ENCODE measurements at places on chromosomes 5 and 9. TPM values are rescaled to one million over a fixed set of nuclear protein-coding genes. Genes with fewer than 3 reads are reported as not detected.

DNA sequence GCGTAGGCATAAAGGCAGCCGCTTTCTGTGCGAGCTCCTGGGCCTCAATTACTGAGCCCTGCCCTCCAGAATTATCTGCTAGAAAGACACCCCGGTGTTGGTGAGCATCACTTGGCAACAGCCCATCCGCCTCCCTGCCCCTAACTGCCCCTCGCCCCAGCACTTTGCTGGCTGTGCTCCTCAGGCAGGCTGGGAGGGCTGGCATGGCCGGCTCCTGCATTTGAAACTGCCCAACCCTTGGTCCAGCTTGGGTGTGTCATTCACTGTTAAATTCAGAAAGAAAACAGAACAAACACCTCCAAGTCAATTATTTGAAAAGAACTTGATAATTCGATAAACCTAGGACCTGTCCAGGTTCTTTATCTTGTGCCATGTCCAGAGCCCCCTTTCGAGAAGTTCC is 334.2 kb downstream of the IRX2 start:
- H3K4me3 ChIP-seq = no peak overlapping the region
- DNase-seq = no peak
- H3K36me3 ChIP-seq = no peaks in the 10 kb centered on the region
- no peaks in the 10 kb centered on the region for H3K27me3 ChIP-seq
- no peaks in the 10 kb centered on the region for H3K4me1 ChIP-seq

The PAPPA gene
- total RNA-seq = 0.29 TPM

DNA sequence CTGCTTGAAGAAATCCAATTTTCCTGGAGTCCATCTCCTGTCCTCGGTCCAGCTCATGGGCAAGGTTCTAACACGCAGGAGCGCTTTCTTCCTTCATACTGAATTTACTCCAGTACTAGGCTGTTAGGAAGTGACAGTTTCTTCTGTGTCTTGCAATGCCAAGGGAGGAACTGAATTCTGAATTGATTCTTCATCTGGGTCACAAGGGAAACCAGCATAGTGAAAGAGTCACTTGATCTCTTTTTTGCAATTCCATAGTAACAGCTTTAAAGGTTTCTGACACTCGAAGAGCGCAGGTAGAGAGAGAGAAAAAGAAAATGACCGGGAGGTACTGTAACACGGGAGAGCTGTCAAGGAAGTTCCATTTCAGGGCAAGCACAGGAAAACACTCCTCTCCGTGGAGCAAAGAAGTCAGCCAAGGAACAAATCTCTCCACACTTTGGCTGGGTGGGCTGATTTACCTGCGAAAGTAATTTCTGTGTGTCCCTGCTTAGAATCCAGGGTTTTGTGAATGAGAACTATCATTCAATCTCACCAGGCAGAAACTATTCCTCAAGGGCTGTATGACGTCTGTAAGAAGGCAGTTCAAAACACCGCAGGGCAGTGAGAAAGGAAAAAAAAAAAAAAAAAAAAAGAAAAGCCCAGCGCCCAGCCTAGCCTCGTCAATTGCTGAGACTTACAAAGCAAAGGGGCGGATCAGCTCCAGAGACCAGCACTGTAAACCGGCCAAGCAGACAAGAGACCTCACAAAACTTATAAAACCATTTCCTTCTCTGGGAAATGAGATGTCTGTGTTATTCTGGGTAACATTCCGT is 617.8 kb downstream of the PDE4D start:
- H3K4me3 ChIP-seq = peak overlapping the region; percentile 35
- H3K27ac ChIP-seq = peak overlapping the region; percentile 66
- H3K36me3 ChIP-seq = no peaks in the 10 kb centered on the region
- peak; percentile 28 for DNase-seq
- H3K4me1 ChIP-seq = no peaks in the 10 kb centered on the region

The LRRC26 gene
- not detected for total RNA-seq

GRCh38 chr9:99515093-99515492 is 293.0 kb downstream of the SEC61B start:
- H3K27ac ChIP-seq = no peak overlapping the region
- H3K4me1 ChIP-seq = no peaks in the 10 kb centered on the region
- no peak for DNase-seq
- H3K36me3 ChIP-seq = no peaks in the 10 kb centered on the region

The DRD1 gene
- total RNA-seq = 0.82 TPM

DNA sequence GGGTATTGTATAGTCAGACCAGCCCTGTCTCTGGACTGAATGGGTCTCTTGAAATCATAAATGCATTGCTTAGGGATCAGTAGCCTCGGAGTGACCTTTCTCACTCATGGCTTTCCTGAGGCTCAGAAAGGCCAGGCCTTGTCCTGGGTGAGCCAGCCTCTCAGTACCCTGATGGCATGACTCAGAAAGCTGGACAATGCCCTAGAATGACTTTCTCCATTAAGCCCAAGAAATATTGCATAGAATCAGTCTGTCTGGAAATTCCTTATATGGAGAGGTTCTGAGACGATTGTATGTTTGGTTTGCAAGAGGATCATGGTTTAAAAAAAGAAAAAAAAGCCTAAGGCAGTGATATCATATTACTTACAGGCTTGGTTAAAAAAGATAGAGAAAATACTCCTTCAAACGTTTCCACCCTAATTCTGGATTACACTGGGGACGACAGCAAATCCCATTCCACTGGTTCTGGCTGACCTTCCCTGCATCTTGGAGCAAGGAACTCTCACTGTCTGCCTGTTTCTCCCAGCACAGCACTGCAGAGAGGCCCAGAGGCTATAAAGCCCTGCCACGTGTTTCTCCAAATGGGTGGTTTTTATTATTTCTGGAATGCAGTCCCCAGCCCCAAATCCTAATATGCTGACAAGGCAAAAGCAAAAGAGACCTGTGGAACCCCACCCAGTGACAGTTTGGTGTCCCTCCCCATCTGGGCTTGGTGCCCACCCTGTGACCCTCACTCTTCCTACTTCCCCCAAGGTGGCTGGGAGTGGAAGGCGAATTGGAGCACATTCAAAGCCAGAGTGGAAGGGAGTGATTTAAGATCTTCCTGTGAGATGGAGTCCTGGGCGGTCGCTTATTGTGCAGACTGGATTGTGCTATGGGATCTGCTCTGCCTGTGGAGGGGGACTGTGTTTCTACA is 34.4 kb downstream of the MAP1B start:
- no peaks in the 10 kb centered on the region for H3K36me3 ChIP-seq
- H3K27me3 ChIP-seq = no peaks in the 10 kb centered on the region
- H3K4me1 ChIP-seq = peaks cover 4% of the 10 kb centered on the region
- H3K4me3 ChIP-seq = no peak overlapping the region
- peak overlapping the region; percentile 88 for H3K27ac ChIP-seq

- H3K27me3 ChIP-seq = no peaks in the 10 kb centered on the region
- no peak overlapping the region for H3K27ac ChIP-seq
- DNase-seq = no peak
- no peak overlapping the region for H3K4me3 ChIP-seq
- peaks cover 7% of the 10 kb centered on the region for H3K4me1 ChIP-seq
Measured at GRCh38 chr9:124273427-124274160, 15.8 kb downstream of the NEK6 start.
